ENCODE measurements at places on chromosomes 7 and 10. TPM values are rescaled to one million over a fixed set of nuclear protein-coding genes. Genes with fewer than 3 reads are reported as not detected.

ITPRID1 gene
- total RNA-seq = 0.44 TPM

IDI2 gene
- not detected for total RNA-seq

URGCP gene
- 20.7 TPM for total RNA-seq

COL13A1 gene
- total RNA-seq = 12.5 TPM

LIPF gene
- total RNA-seq = not detected

WNT2 gene
- total RNA-seq = 14.8 TPM

ANK3 gene
- 69.6 TPM for total RNA-seq

DNA sequence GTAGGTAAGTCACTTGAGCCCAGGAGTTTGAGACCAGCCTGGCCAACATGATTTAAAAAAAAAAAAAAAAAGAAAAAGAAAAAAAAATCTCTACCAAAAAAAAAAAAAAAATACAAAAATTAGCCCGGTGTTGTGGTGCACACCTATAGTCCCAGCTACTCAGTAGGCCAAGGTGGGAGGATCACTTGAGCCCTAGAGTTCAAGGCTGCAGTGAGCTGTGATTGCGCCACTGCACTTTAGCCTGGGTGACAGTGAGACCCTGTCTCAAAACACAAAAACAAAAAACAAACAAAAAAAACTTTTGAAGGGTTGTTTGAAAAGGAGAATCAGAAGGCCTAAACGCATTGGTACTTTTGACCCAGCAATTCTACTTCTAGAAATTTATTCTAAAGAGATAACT is 13.7 kb downstream of the TLL2 start:
- no peak overlapping the region for H3K4me3 ChIP-seq
- H3K4me1 ChIP-seq = no peaks in the 10 kb centered on the region
- H3K36me3 ChIP-seq = no peaks in the 10 kb centered on the region
- DNase-seq = no peak
- no peak overlapping the region for H3K27ac ChIP-seq

GRCh38 chr7:53518319-53518718 is 482.9 kb downstream of the POM121L12 start:
- H3K27ac ChIP-seq = no peak overlapping the region
- H3K27me3 ChIP-seq = no peaks in the 10 kb centered on the region
- no peak overlapping the region for H3K4me3 ChIP-seq
- no peaks in the 10 kb centered on the region for H3K4me1 ChIP-seq

- H3K4me1 ChIP-seq = no peaks in the 10 kb centered on the region
- H3K4me3 ChIP-seq = no peak overlapping the region
- H3K36me3 ChIP-seq = peaks cover 62% of the 10 kb centered on the region
These were observed 46.4 kb upstream of the MKRN1 start for GRCh38 chr7:140525743-140526142.

- no peak for DNase-seq
- no peak overlapping the region for H3K27ac ChIP-seq
- H3K27me3 ChIP-seq = no peaks in the 10 kb centered on the region
- no peaks in the 10 kb centered on the region for H3K36me3 ChIP-seq
These were observed 67.3 kb downstream of the SORBS1 start for GRCh38 chr10:95493862-95494261.

GRCh38 chr7:35875292-35875691 is 74.4 kb downstream of the SEPTIN7 start:
- peak; percentile 5 for DNase-seq
- H3K27ac ChIP-seq = no peak overlapping the region
- H3K4me3 ChIP-seq = no peak overlapping the region
- H3K4me1 ChIP-seq = no peaks in the 10 kb centered on the region
- no peaks in the 10 kb centered on the region for H3K27me3 ChIP-seq

- no peak overlapping the region for H3K4me3 ChIP-seq
- no peaks in the 10 kb centered on the region for H3K36me3 ChIP-seq
- no peak overlapping the region for H3K27ac ChIP-seq
- H3K27me3 ChIP-seq = no peaks in the 10 kb centered on the region
These were observed 192.6 kb downstream of the CCSER2 start for GRCh38 chr10:84521013-84521412.

GRCh38 chr10:12826800-12827372 is 174.6 kb downstream of the CCDC3 start:
- H3K27me3 ChIP-seq = no peaks in the 10 kb centered on the region
- H3K4me3 ChIP-seq = no peak overlapping the region
- H3K27ac ChIP-seq = no peak overlapping the region
- H3K4me1 ChIP-seq = peaks cover 10% of the 10 kb centered on the region

DNA sequence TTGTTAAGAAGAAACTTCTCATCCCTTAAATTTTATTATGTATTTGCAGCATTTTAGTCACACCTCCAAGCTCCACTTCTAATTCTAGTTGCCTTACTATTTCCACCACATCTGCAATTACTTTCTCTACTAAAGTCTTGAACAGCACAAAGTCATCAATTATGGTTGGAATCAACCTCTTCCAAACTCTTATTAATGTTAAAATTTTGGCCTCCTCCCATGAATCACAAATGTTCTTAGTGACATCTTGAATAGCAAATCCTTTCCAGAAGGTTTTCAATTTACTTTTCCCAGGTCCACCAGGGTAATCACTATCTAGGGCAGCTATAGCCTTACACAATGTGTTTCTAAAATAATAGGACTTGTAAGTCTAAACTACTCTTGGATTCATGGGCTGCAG is 126.3 kb upstream of the POM121L12 start:
- peak; percentile 82 for DNase-seq
- H3K4me3 ChIP-seq = no peak overlapping the region
- no peaks in the 10 kb centered on the region for H3K4me1 ChIP-seq
- no peaks in the 10 kb centered on the region for H3K27me3 ChIP-seq

GRCh38 chr10:131650169-131650705 is 250.6 kb upstream of the PPP2R2D start:
- H3K27me3 ChIP-seq = peaks cover 39% of the 10 kb centered on the region
- H3K4me3 ChIP-seq = no peak overlapping the region
- no peak overlapping the region for H3K27ac ChIP-seq
- peaks cover 32% of the 10 kb centered on the region for H3K4me1 ChIP-seq
- DNase-seq = peak; percentile 30
- no peaks in the 10 kb centered on the region for H3K36me3 ChIP-seq

GRCh38 chr10:89307269-89307577 is 5.4 kb downstream of the IFIT2 start:
- peaks cover 22% of the 10 kb centered on the region for H3K36me3 ChIP-seq
- no peak overlapping the region for H3K4me3 ChIP-seq
- H3K27me3 ChIP-seq = no peaks in the 10 kb centered on the region
- DNase-seq = no peak
- H3K4me1 ChIP-seq = peaks cover 18% of the 10 kb centered on the region

DNA sequence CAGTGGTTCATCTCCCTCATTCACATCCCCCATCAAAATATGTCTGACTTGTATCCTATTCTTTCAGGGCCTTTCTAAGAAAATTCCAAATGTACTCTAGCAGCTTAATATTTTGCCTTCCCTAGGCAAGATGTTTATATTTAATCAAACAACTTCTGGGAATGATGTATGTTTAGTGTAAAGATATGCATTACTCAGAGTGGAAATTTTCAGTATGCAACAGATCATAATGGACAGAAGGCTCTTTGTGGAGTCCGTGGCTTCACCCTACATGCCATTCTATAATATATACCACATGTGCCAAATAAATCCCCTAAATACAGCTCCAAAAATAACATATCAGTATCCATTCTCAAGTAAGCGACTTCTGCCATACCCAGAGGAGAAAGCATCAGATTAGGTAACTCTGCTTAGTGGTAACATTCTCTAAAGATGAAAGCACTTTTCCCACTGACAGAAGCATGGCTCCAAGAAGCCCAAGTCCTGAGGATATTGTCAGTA is 316.6 kb downstream of the KCNMA1 start:
- H3K27me3 ChIP-seq = no peaks in the 10 kb centered on the region
- H3K27ac ChIP-seq = no peak overlapping the region
- H3K4me1 ChIP-seq = peaks cover under 1% of the 10 kb centered on the region

DNA sequence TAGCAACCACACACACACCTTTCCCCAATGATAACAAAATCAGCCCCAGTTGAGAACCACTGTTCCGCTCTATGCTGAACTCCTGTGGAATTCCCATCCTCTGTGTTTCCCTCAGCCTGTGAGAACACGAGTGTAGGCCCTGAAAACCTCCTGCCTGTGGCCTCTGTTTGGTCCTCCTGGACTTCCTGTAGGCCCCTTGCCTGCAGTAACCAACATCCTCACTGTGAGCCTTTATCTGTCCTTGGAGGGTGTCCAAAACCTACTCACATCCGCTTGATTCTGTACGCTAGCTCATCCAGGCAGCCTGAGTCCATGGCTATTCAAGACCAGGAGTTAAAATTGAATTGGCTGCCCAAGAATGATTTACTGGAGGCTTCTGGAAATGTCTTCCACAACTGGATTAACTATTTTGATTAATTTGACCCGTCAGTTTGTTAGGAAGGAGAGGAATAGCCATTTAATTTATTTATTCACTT is 149.8 kb downstream of the AKR1D1 start:
- DNase-seq = peak; percentile 66
- no peaks in the 10 kb centered on the region for H3K4me1 ChIP-seq
- no peaks in the 10 kb centered on the region for H3K36me3 ChIP-seq
- no peak overlapping the region for H3K27ac ChIP-seq
- no peaks in the 10 kb centered on the region for H3K27me3 ChIP-seq

DNA sequence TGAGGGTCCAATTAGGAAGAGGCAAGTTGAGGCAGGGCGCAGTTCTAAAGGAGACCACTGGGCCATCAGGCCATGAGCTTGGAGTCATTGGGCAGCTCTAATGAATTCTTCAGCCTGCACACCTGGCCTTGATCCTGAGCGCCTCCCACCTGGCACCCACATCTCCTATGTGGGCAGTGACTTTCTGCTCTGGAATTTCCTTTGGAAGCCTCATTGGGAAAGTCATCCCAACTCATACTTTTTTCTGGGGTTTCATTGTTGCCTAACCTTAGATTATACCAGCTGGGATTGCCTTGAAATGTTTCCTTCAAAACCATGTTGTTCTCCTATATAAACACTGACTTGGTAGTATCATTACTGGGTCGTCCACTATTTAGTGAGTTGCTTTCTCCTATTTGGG is 54.1 kb downstream of the PLPP4 start:
- H3K27ac ChIP-seq = no peak overlapping the region
- no peak overlapping the region for H3K4me3 ChIP-seq
- H3K27me3 ChIP-seq = no peaks in the 10 kb centered on the region
- H3K4me1 ChIP-seq = no peaks in the 10 kb centered on the region

DNA sequence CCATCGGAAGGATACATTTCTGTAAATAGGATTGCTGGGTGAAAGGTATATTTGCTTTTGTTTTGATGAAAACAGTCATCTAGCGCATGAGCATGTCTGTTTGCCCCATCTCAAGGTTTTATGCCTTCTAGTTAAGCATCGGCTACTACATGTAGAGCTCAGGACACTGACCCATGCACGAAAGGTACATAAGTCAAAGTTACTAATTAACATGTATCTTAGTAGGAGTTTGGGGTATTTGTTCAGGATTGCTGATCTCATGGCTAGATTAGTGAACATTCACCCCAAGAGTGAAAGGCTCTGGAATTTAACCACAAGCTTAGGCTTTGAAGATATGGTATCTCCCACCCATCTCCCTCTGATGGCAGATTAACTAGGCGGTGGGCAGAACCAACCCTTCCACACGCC is 91.5 kb downstream of the RBM20 start:
- H3K4me3 ChIP-seq = no peak overlapping the region
- H3K27me3 ChIP-seq = peaks cover 5% of the 10 kb centered on the region
- H3K36me3 ChIP-seq = no peaks in the 10 kb centered on the region
- DNase-seq = no peak

DNA sequence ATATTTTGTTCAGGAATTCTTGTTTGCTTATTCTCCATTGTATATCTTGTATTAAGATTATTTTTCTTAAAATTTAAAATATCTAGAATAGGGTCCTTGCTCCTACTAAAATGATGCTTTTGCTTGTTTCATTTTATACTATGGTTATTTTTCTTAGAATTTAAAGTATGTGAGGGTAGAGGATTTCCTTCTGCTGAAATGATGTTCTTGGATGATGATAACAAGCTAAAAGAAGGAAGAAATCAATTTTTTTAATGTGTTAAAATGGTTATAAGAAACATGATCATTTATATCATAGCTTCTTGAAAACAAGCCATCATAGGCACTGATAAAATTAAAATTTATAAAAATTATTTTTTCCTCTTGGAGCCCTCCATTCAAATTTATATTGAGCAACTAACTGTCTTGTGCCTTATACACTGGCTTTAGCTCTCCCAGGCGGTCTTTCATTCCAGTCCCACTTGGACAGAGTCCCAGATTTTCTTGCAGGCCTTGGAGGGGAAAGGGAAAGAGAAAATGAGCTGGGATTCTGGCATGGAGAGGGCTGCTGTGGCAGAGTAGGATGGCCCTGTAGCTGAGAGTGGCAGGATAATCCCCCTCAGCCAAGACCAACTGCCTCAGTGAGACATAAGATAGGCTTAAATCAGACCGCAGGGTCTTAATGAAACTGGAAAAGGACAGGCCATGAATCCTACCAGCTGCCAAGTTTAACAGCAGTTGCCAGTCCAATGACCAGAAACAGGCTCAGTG is 60.2 kb downstream of the DNAJB9 start:
- no peaks in the 10 kb centered on the region for H3K36me3 ChIP-seq
- H3K4me1 ChIP-seq = peaks cover 4% of the 10 kb centered on the region
- no peak overlapping the region for H3K4me3 ChIP-seq

- DNase-seq = peak; percentile 94
- H3K27ac ChIP-seq = peak overlapping the region; percentile 92
- H3K36me3 ChIP-seq = peaks cover 46% of the 10 kb centered on the region
- H3K4me1 ChIP-seq = peaks cover 7% of the 10 kb centered on the region
- H3K4me3 ChIP-seq = no peak overlapping the region
- no peaks in the 10 kb centered on the region for H3K27me3 ChIP-seq
These were observed 105.5 kb downstream of the MYOF start for GRCh38 chr10:93376372-93377293.

GRCh38 chr10:99975942-99976809 is 33.6 kb downstream of the DNMBP start:
- H3K4me1 ChIP-seq = peaks cover 19% of the 10 kb centered on the region
- H3K36me3 ChIP-seq = no peaks in the 10 kb centered on the region
- no peaks in the 10 kb centered on the region for H3K27me3 ChIP-seq
- peak; percentile 93 for DNase-seq
- H3K27ac ChIP-seq = peak overlapping the region; percentile 85

DNA sequence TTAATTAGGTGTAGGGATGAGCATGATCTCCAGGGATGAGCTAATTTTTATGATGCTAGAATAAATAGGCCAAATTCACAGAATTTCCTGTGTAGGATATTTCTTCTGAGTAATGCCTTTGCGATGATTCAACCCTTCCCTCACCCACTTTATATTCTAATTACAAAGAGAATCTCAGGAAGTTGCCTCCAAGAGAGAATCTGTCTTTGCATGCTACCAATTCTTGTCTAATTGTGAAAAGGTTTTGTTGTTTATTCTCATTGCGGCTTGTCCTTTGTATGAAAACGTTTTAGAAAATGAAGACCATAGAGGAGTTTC is 6.3 kb downstream of the C7orf57 start:
- no peak overlapping the region for H3K4me3 ChIP-seq
- DNase-seq = no peak
- no peaks in the 10 kb centered on the region for H3K36me3 ChIP-seq

GRCh38 chr10:125554016-125554703 is 128.8 kb downstream of the TEX36 start:
- peaks cover 12% of the 10 kb centered on the region for H3K27me3 ChIP-seq
- no peak overlapping the region for H3K4me3 ChIP-seq
- no peak overlapping the region for H3K27ac ChIP-seq

All from muscle of leg (tissue), 16 donors.